ENCODE measurements at places on chromosomes 11 and 22.

DNA sequence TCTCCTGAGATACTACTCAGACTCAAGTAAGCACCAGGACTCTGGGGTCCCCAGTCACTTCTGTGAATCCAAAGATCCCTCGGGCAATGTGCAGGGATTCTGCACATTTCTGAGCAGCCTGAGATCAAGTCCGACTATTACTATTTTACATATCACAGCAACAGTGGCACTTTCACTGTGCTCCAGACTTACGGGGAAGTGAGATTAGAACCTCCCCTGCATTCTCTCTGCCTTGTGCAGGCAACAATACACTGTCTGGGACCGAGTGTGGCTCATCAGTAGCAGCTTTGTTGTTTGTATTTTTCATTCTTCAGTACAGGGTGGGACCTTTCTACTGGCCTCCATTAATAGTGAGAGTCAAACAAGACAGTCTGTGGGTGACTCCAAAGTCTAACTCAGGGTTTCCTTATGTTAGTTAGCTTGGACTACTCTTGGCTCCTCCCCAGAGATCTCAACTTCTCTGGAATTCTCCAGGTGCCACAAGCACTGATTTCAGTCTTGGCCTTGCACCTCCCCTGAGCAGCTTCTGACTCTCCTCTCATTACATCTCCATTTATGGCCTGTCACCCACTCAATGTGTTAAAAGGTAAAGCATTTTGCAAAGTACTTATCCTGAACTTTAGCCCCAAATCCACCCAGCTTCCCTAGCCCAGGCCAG lies 76.2 kb upstream of the TOP3B start:
- no peak for DNase-seq

DNA sequence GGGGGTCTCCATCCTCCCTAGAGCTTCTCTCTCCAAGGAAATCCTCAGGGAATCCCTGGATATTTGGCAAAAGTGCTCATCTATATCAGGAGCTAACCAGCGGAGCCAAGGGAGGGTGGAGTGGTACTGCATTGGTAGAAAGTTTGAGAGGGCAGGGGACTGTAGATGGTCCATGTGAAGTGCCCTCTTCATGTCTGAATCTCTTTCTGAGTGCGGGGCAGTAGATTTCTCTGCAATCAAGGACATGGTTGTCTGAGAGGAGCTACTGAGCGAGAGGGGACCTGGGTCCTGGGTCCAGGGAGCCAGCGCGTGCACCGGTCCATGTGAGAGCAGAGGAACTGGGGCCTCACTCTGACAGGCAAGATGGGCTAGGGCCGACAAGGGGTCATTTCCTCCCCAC lies 701 bp downstream of the DIXDC1 start:
- no peak for DNase-seq

- no peak for DNase-seq
These were observed 182.2 kb upstream of the SYT13 start for GRCh38 chr11:45468267-45468856.

DNA sequence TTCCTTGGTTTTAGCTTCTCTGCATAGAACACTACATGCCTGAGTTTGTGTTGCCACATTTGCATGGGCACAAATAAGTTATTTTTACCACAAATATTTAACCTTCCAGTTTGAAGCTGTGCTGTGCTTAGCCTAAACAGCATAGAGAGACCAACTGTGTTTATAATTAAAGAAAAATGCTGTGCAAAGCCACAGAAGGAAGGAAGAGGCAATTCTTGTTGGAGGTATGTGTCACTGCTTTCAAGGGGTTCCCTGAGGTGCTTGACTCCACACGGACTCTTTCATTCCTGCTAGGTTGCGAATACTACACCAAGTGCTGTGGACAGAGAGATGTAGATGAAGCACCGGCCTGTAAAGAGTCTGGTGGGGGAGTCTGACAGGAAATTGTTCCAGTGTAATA lies 47.6 kb upstream of the OLFML1 start:
- no peak for DNase-seq

GRCh38 chr11:124446916-124447315 lies 1.4 kb upstream of the OR8B8 start:
- no peak for DNase-seq

- no peak for DNase-seq
These were observed 55.7 kb upstream of the SORL1-AS1 start for GRCh38 chr11:121508449-121508848.

GRCh38 chr22:46076651-46077339 lies 73.5 kb upstream of the PPARA start:
- DNase-seq = no peak

- no peak for DNase-seq
These were observed 7.8 kb downstream of the SHISAL1 start for GRCh38 chr22:44304911-44305310.

- peak; percentile 40 for DNase-seq
These were observed 57.5 kb downstream of the BTG4 start for GRCh38 chr11:111454561-111455192.

- no peak for DNase-seq
These were observed 48.9 kb upstream of the TBCEL start for GRCh38 chr11:120974965-120975364.

Data from stimulated activated CD8-positive, alpha-beta memory T cell treated with anti-CD3 and anti-CD28 coated beads, Interleukin-15, amount 100 ng/mL, for 48 hours (primary cell).